Iris pigment epithelial cell (primary cell): ENCODE measurements at places on chromosomes 1 and 21.
A peak's percentile ranks its signal among the peaks of the same experiment; 100 is the strongest.

GRCh38 chr21:45129189-45129923, 55.0 kb downstream of the ADARB1 start:
- peak; percentile 61 for DNase-seq

DNA sequence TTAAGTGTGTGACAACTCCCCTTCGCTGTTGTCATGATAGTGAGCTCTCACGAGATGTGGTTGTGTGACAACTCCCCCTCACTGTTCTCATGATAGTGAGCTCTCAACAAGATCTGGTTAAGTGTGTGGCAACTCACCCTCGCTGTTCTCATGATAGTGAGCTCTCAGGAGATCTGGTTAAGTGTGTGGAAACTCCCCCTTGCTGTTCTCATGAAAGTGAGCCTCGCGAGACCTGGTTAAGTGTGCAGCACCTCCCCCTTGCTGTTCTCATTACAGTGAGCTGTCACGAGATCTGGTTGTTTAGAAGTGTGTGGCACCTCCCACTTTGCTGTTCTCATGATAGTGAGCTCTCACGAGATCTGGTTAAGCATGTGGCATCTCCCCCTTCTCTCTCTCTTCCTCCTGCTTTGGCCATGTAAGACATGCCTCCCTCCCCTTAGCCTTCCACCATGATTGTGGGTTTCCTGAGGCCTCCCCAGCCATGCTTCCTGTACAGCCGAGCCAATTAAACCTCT, 25.1 kb upstream of the LSS start:
- DNase-seq: peak; percentile 22

DNA sequence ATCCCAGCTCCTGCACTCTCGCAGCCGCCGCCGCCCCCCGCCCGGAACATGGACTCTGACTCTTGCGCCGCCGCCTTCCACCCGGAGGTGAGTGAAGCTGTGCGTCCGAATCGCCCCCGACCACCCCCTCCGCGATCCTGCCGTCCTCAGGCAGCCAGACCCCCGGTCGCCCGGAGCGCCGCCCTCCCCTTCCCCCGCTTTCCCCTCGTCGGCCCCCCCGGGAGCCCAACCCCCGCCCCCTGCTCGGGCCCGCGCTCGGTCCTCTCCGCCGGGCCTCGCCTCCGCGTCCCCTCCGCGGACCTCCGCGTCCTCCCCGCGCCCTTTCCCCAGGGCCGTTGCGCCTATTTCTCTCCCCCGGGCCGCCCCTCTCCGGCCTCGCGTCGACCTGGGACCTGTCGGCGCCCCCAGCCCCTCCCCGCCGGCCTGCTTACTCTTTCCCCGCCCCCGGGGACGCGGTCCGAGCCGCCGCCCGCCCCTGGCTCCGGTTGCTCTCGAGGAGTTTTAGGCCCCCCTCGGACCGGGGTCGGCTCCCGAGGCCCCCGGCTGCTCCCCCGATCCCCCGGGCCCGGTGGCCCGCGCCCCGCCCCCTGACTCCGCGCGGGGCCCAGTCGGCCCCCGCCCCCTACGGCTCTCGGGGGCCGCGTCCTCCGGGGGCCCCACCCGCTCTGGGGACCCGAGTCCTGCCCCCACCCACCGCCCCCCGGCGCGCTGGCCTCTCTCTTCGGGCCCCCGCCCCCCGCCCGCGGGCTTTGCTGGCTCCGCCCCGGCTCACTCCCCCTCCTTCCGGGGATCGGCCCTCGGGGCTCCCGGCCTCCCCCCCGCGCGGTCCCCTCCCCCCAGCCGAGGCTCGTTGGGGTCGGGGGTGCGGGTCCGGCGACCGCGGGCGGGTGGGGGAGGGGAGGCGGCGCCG, 743 bp downstream of the PHF13 start:
- no peak for DNase-seq

DNA sequence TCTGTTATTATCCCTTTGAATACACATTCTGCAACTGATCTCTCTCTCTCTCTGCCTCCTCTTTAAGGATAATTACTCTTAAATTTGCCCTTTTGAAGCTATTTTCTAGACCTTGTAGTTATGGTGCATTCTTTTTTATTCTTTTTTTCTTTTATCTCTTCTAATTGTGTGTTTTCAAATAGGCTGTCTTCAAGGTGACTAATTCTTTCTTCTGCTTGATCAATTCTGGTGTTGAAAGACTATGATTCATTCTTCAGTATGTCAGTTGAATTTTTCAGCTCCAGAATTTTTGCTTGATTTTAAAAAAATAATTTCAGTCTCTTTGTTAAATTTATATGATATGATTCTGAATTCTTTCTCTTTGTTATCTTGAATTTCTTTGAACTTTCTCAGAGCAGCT, 95.6 kb upstream of the GPR52 start:
- DNase-seq: peak; percentile 62

DNA sequence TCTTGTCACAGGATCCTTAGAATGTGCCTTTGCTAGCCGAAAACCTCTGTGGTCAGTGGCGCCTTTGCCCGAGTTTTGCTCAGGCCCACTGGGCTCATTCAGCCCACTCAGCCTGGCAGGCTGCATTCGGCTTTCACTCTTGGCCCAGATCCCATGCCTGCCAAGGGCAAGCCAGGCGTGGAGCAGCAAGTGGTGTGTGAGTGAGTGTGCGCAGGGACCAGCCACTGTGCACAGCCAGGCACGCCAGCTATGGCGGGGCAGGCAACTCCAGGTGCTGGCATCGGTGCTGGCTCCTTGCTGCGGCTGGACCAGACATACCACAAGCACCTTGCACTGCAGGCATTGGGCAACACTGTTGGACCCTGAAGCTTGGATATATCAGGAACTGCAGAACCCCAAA, 1145.1 kb upstream of the NCAM2 start:
- DNase-seq: no peak

DNA sequence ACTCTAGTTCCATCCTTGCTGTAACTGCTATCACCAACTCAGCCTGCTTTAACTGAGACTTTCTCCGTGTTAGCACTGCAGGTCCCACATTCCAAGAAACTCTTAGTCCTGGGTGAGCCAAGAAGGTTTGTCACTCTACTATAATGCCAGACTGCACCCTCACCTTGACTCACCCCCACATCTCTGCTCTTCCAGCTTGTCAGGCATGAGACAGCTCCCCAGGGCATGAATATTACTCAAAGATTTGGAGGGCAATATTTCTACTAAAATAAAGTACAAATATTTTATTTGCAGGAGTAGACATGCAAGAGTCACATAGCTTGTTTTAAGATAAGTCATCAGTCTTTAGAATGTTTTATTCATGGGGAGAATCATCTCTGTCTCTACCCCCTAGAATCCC, 110.2 kb downstream of the MATN1 start:
- DNase-seq: no peak

- DNase-seq: no peak
These were observed 150.0 kb downstream of the ADGRL2 start for GRCh38 chr1:81950591-81951244.

DNA sequence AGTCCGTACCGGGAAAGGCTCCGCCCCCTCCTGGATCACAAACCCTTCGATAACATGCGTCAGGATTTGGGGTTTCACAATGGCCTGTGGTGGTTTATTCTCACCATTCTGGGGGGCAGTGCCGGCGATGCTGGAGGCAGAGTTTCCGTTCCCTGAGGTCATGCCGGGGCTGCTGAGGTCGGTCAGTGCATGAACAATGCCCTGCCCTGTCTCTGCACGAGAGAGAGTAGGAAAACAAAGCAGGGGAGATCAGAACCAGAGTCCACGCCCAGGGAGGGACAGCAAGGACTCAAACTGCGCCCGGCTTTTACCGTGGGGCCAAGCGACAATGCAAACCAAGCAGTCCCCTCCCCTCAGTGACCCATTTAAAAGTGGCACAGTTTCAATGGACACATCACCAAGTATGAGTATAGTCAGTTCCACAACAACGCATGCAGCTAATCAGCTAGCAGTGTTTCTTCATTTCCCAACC, 13.2 kb upstream of the A3GALT2 start:
- peak; percentile 94 for DNase-seq

DNA sequence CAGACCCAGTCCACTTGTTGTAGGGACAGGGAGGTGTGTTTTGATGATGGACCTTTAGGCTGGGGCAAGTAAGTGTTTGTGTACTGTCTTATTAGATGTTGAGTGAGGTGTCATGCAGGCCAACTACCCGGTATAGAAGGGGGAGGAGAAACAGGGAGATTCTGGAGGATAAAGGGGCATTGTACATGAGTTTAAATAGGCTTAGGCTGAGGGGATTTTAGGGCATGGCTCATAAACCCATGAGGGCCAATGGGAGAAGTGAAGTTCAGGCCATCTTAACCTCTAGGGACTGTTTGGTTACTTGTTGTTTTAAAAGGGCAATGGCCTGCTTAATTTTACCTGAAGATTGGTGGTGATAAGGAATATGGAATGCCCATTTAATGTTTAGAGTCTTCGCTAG, 38.2 kb upstream of the PLA2G5 start:
- no peak for DNase-seq

DNA sequence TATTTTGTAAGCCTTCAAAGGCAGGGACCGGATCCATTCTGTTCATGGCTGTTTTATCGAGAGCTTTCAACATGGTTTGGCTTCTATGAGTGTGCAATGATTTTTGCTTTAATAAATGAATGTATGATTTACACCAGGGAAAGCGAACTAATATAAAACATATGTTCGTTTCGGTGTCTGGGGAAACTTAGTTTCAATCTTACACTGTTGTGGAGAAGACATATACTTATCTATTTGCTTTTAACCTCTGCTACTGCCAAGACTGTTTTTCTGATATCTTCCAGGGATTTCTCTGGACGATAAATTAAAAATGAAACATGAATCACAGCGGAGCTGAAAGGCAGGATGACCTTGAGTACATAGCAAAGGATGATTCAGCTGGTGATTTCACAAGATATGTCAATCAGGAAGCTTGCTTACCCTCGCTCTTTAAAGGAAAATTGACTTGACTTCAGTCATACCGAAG, 14.7 kb upstream of the CYYR1 start:
- peak; percentile 94 for DNase-seq

DNA sequence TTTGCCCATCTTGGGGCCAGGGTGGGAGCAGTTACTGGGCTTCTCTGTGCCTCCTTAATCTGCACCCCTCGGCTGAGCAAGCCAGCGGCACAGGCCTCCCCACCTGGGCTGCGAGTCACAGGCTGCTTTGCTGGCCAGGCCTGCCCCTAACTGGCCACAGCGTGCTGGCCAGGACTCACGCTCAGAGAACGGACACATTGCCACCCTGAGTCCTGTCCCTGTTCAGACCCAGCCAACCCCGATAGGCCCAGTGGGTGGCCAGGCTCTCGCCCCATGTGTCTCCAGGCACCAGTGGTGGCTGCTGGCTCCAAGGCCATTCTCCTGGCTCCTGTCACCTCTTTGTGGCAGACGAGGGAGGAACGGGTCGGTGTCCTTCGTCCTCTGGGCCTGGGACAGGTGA, 61.3 kb downstream of the MORN1 start:
- no peak for DNase-seq

GRCh38 chr21:42117967-42118780, 47.1 kb downstream of the UMODL1 start:
- DNase-seq: no peak

GRCh38 chr21:45001134-45002095, 61.6 kb downstream of the SLX9 start:
- peak; percentile 54 for DNase-seq

DNA sequence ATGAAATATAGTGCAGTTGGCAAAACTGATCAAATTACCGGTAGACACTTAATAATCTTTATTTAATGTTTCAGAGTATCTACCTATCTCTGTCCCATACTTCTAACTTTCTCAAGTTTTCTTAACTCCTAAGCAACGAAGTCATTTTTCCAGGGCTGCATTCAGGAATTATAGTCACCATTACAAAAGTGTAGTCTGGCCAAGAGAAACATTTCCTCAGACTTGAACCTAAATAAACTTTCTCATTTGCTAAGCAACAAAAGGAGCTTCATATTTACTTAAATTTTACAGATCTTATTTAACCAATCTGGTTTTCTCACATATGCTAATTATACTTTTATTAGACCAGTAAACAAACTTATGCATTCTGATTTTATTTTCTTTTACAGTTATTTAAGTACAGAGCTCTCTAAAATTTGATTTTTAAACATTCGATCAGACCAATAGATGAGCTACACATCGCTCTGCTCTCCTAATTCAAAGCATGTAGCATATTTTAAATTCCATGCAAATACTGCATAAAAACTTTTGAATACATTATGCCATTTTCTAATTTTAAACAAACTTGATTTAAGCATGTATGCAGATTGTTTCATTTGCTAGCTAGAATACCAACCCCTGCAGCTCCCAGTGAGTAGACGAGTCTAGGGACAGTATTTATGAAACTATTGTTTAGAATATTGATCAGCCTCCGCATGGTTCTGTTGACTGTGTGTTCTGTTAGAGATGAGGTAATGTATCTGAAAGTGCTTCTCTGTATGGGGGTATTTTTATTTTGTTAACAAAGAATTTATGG, 201.4 kb downstream of the CHRM3 start:
- DNase-seq: no peak

DNA sequence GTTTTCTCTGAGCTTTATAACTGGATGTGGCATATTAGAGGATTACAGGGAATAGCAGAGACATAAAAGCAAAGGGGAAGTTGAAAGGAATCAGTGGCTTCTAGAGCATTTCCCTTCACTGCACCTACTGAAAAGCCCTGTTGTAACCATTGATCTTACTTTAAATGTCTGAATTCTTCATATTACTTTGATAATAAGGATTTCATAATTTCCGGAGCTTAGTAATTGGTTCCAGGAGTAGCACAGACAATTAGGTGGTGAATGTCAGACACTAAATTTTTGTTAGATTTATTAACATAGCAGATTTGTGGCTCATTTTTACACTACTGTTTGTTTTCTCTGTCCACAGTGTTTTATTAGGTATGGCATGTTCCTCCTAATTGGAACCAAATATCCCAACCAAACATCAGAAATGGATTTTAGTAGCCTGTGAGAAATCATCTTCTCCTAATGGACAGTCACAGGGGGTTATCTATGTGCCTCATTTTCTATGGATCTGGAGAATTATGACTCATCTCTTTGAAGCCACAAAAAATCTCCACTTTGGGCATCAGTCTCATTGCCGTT, 100.5 kb downstream of the GIPC2 start:
- no peak for DNase-seq
